ENCODE measurements at places on chromosomes 13 and 19. TPM values are rescaled to one million over a fixed set of nuclear protein-coding genes. Genes with fewer than 3 reads are reported as not detected.

The FXYD7 gene
- polyA plus RNA-seq: 62.3 TPM

The PLIN3 gene
- 2.4 TPM for polyA plus RNA-seq

The MAB21L1 gene
- 0.88 TPM for polyA plus RNA-seq

The GJB2 gene
- polyA plus RNA-seq: not detected

The GARIN5A gene
- 9.0 TPM for polyA plus RNA-seq

The POU2F2 gene
- 0.56 TPM for polyA plus RNA-seq

The ZNF227 gene
- polyA plus RNA-seq: 7.1 TPM

The TLE6 gene
- polyA plus RNA-seq: 1.4 TPM

The TPTE2 gene
- not detected for polyA plus RNA-seq

The SYNGR4 gene
- not detected for polyA plus RNA-seq

The TMEM38A gene
- polyA plus RNA-seq: 46.0 TPM

The F2RL3 gene
- not detected for polyA plus RNA-seq

The LYPD5 gene
- 10.0 TPM for polyA plus RNA-seq

The LENG8 gene
- 4.7 TPM for polyA plus RNA-seq

The WDR88 gene
- not detected for polyA plus RNA-seq

The NAPSA gene
- polyA plus RNA-seq: not detected

The CBY2 gene
- polyA plus RNA-seq: not detected

The SIGLEC7 gene
- polyA plus RNA-seq: not detected

The ATP8A2 gene
- polyA plus RNA-seq: 25.3 TPM

The ENOX1 gene
- polyA plus RNA-seq: 60.4 TPM

The FBL gene
- 30.2 TPM for polyA plus RNA-seq
